ENCODE measurements at places on chromosomes 3 and 15. TPM values are rescaled to one million over a fixed set of nuclear protein-coding genes. Genes with fewer than 3 reads are reported as not detected.

The PRTG gene
- total RNA-seq, result 3.5 TPM

The PLXNA1 gene
- total RNA-seq, result 42.1 TPM

The BLM gene
- total RNA-seq, result 2.8 TPM

The CX3CR1 gene
- total RNA-seq, result not detected

The MST1R gene
- 66.4 TPM for total RNA-seq

The ATP11B gene
- 66.2 TPM for total RNA-seq

The NECTIN3 gene
- total RNA-seq, result 25.6 TPM

The ONECUT1 gene
- not detected for total RNA-seq

The PPP1R14D gene
- not detected for total RNA-seq

- H3K27me3 ChIP-seq, result peaks cover 31% of the 10 kb centered on the region
- no peak overlapping the region for H3K4me3 ChIP-seq
- no peak overlapping the region for H3K27ac ChIP-seq
- no peaks in the 10 kb centered on the region for H3K36me3 ChIP-seq
- H3K4me1 ChIP-seq, result no peaks in the 10 kb centered on the region
- no peak for DNase-seq
Measured at GRCh38 chr3:158918451-158918850, 116.6 kb downstream of the MFSD1 start.

DNA sequence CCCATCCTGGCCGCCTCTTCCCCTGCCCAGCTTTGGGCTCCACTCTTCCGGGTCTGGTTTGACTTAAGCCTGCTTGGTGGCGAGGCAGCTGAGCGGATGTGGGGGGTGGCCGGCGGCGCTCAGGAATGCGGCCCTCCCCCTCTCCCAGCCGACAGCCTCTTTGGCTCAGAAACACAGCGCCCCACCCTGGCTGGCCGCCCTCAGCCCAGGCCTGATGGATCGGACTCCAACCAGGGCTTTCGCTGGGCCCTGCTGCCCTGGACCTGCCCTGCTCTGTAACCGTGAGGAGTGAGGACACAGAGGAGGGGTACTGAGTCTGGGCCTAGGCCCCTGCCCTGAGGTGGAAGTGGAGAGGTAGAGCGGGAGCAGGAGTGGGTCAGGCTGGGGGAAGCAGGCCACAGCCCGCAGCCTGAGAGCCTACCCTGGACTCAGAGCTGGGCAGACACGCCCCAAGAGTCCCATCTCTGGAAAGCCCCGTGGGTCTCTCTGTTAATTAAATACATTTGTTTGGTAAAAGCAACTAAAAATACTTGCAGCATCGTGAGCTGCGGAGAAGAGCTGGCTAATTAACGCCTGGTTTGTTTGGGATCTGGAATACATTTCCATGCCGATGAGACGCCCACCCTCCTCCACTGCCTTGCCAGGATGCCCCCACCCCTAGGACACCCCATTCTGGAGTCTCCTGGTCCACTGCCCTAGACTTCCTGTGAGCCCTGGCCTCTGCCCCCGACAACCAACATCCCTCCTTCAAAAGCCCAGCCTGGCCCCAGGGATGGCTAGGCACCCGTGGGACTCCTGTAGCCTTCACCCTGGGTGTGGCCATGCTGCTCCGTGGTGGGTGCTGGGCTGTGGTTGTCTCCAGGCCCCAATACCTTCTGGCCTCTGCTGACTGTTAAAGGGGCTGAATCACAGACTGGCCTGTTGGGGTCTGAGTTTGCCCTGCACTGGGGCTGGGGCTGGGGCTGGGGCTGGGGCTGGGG is 19.6 kb downstream of the PLXNA1 start:
- peak overlapping the region; percentile 65 for H3K4me3 ChIP-seq
- peak; percentile 75 for DNase-seq
- H3K4me1 ChIP-seq, result peaks cover 27% of the 10 kb centered on the region
- H3K36me3 ChIP-seq, result peaks cover 21% of the 10 kb centered on the region
- no peaks in the 10 kb centered on the region for H3K27me3 ChIP-seq

DNA sequence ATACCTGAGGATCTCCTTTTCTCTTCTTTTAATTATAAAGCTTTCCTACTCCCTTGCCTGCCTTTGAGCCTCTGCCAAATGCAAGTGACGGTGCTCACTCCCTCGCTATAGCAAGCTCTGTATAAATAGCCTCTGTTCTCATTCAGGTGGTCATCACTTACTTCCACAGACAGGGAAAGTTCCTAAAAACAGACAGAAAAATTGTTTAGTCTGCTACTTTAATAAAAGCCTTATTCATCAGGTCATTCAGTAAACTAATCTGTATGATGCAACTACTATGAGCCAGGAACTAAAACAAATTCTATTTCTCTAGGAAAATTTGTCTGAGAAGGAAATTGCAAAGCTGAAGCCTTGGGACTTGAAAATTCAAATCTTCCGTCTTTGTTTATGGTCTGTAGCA is 10.2 kb upstream of the DLG1 start:
- no peak overlapping the region for H3K4me3 ChIP-seq
- peak overlapping the region; percentile 92 for H3K27ac ChIP-seq
- H3K36me3 ChIP-seq, result no peaks in the 10 kb centered on the region

DNA sequence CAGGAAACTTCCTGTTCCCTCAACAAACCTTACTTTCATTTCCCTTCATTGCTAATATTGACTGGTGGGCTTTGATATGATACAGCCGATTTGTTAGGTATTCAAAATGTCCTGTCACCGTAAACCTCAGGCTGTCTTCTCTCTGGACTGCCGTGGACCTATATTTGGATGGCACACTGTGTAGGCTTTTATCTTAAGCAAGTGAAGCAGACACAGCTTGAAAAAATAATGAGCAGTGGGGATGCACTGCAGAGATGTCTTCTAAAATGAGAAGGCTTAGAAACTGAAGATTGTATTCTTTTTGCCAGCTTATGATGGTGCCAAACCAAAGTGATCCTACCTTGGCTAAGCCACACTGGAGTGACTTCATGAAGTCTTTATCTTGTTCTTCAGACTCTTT is 266.3 kb downstream of the NR1D2 start:
- no peaks in the 10 kb centered on the region for H3K27me3 ChIP-seq
- DNase-seq, result no peak
- H3K4me3 ChIP-seq, result no peak overlapping the region
- H3K27ac ChIP-seq, result no peak overlapping the region
- no peaks in the 10 kb centered on the region for H3K4me1 ChIP-seq

DNA sequence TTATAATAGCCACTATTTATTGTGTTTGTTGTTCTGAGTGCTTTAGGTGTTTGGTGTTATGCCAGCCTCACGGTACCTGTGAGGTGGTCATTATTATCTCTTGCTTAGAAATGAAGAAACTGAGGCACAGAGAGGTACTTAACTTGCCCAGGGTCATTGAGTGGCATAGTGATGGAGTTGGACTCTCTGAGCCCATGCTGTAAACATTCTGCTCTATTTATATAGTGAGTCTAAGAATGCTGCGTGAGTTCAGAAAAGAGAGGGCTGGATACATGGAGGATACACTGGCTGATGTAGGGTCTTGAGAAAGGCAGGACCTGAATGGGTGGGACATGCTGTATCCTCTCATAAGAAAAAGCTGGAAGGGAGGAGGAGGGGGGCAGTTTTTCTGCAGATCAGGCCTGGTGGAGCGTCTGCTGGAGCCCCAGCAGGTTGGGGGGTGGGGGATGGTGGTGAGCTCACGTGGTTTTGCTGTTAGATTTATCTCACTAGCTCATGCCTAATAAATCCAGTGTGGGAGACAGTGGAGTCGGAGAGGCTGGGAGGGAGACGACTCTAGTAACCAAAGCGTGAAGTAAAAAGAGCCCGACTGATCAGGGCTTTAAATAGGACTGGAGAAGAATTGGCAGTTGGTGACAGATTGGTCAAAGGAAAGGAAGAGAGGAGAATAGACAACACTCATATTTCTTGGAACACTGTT is 16.0 kb downstream of the MED12L start:
- DNase-seq, result no peak
- H3K27me3 ChIP-seq, result peaks cover 24% of the 10 kb centered on the region
- H3K4me1 ChIP-seq, result no peaks in the 10 kb centered on the region
- H3K4me3 ChIP-seq, result no peak overlapping the region
- no peak overlapping the region for H3K27ac ChIP-seq
- no peaks in the 10 kb centered on the region for H3K36me3 ChIP-seq

GRCh38 chr3:73474619-73475018 is 150.1 kb downstream of the PDZRN3 start:
- H3K4me3 ChIP-seq, result no peak overlapping the region
- H3K27ac ChIP-seq, result no peak overlapping the region
- no peaks in the 10 kb centered on the region for H3K27me3 ChIP-seq
- DNase-seq, result no peak
- no peaks in the 10 kb centered on the region for H3K36me3 ChIP-seq
- no peaks in the 10 kb centered on the region for H3K4me1 ChIP-seq

DNA sequence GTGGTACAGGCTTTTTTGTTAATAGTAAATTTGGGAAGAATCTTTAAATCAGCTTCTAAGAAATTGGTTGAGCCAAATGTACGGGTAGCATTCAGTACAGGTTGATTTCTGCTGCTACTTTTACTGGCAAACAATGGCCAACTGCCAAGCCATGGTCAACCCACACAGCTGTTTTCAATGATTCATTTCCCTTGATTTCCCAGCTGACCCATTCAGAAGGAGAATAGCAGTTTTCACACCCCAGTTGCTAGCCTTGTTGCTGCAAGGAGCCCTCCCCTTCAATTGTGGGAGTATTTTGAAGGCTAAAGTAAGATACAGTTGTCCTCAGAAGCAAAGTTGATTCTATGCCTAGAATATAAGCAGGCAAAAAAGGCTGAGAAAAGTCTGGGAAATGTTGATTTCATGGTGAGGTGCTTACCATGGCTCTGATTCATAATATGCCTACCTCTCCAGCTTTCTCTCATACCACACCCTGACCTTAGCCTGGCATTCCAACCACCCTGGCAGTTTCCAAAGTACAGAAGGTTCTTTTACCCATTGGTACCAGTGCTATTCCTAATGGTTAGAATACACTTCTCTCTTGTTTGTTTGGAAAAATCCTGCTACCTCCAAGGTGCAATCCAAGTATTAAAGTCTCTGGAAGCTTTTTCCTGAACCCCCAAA is 320.3 kb upstream of the TGFBR2 start:
- H3K4me1 ChIP-seq, result peaks cover 58% of the 10 kb centered on the region
- H3K36me3 ChIP-seq, result peaks cover 5% of the 10 kb centered on the region
- no peaks in the 10 kb centered on the region for H3K27me3 ChIP-seq
- DNase-seq, result peak; percentile 97
- H3K4me3 ChIP-seq, result peak overlapping the region; percentile 26

- H3K27me3 ChIP-seq, result no peaks in the 10 kb centered on the region
- H3K4me3 ChIP-seq, result peak overlapping the region; percentile 34
- DNase-seq, result peak; percentile 71
- H3K27ac ChIP-seq, result peak overlapping the region; percentile 57
- peaks cover 16% of the 10 kb centered on the region for H3K4me1 ChIP-seq
Measured at GRCh38 chr3:183074261-183074660, 25.0 kb downstream of the MCCC1 start.

DNA sequence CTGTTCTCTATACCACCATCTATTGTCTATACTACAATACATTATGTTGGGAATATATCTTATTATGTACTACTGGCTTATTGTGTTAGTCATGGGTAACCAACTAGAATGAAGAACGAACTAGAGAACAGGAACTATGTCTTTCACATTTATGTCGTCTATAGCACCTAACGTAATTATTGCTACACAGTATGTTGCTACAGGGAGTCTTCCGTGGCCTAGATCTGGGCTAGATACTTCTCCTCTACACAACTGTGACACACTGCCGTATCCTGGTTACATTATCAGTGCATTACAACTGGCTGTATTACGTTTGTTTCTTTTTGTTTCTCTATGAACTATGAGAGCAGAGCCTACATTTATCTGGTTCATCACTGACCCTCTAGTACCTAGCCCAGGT is 34.0 kb downstream of the SCG5 start:
- no peak for DNase-seq
- no peaks in the 10 kb centered on the region for H3K36me3 ChIP-seq
- H3K4me1 ChIP-seq, result peaks cover 1% of the 10 kb centered on the region
- no peaks in the 10 kb centered on the region for H3K27me3 ChIP-seq
- no peak overlapping the region for H3K27ac ChIP-seq

- no peak for DNase-seq
- no peak overlapping the region for H3K27ac ChIP-seq
- H3K4me1 ChIP-seq, result no peaks in the 10 kb centered on the region
- H3K36me3 ChIP-seq, result peaks cover 4% of the 10 kb centered on the region
- H3K27me3 ChIP-seq, result peaks cover 11% of the 10 kb centered on the region
- no peak overlapping the region for H3K4me3 ChIP-seq
Measured at GRCh38 chr15:65312400-65312916, 8.0 kb downstream of the RNU5B-1 start.

GRCh38 chr3:72171946-72172345 is 387.0 kb upstream of the PROK2 start:
- H3K27ac ChIP-seq, result peak overlapping the region; percentile 14
- H3K4me3 ChIP-seq, result no peak overlapping the region
- peaks cover 15% of the 10 kb centered on the region for H3K4me1 ChIP-seq

- H3K27ac ChIP-seq, result no peak overlapping the region
- no peaks in the 10 kb centered on the region for H3K4me1 ChIP-seq
- H3K4me3 ChIP-seq, result peak overlapping the region; percentile 69
- H3K36me3 ChIP-seq, result no peaks in the 10 kb centered on the region
- DNase-seq, result peak; percentile 67
Measured at GRCh38 chr15:92714477-92715401, 59.2 kb upstream of the FAM174B start.

DNA sequence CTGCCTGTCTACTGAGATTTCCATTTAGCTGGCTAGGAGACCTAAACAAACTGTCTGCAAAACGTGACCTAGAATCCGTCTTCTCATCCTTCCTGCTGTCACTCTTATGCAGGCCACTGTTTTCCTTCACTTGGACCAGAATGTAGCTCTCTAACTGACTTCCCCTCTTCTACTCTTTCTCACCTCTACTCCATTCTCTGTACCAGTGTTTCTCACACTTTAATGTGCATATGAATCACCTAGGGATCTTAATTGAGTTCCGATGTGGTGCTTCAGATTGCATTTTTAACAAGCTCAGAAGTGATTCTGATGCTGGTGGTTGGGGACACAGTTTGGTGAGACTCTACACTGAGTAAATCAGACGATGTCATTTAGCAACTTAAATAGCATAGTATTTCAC is 1.6 kb upstream of the GBE1 start:
- DNase-seq, result no peak
- no peak overlapping the region for H3K4me3 ChIP-seq
- peaks cover 40% of the 10 kb centered on the region for H3K4me1 ChIP-seq
- H3K27ac ChIP-seq, result peak overlapping the region; percentile 29
- H3K36me3 ChIP-seq, result peaks cover 18% of the 10 kb centered on the region
- no peaks in the 10 kb centered on the region for H3K27me3 ChIP-seq

- DNase-seq, result no peak
- no peaks in the 10 kb centered on the region for H3K4me1 ChIP-seq
- H3K36me3 ChIP-seq, result peaks cover 7% of the 10 kb centered on the region
- no peaks in the 10 kb centered on the region for H3K27me3 ChIP-seq
- H3K27ac ChIP-seq, result no peak overlapping the region
Measured at GRCh38 chr15:22810033-22810852, 23.8 kb downstream of the NIPA1 start.

DNA sequence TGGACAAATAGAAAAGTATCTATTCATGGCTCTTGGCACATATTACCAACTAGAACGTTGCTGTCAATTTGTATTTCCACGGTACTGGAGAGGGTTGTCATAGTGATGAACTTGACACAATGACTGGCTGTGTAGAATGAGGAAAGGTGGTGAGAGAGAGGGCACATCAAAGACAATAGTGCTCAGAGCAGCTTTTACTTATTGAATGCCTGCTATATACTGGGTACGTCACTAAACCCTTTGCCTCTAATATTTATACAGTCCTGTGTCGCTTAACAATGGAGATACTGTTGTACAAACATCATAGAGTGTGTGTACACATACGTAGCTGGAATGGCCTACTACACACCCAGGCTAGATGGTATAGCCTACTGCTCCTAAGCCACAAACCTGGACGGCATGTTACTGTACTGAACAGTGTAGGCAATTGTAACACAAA is 8.3 kb downstream of the TMPRSS7 start:
- no peak for DNase-seq
- no peaks in the 10 kb centered on the region for H3K36me3 ChIP-seq
- no peaks in the 10 kb centered on the region for H3K27me3 ChIP-seq
- no peak overlapping the region for H3K27ac ChIP-seq

GRCh38 chr3:190303884-190304283 is 18.4 kb downstream of the CLDN1 start:
- peaks cover 29% of the 10 kb centered on the region for H3K4me1 ChIP-seq
- no peaks in the 10 kb centered on the region for H3K27me3 ChIP-seq
- peak; percentile 86 for DNase-seq

Measured in MCF 10A (cell line).